ENCODE measurements at places on chromosomes 11 and 22.

DNA sequence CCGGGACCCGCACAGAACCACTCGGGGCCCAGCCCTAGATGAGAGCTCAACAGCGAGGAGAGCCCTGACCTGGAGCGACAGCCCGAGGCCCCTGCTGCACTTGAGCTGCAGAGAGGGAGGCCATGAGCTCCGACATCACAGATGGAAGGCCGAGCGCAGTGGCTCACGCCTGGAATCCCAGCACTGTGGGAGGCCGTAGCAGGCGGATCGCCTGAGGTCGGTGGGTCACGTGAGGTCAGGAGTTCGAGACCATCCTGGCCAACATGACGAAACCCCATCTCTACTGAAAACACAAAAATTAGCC is 13.8 kb upstream of the BRSK2 start:
- DNase-seq: no peak

DNA sequence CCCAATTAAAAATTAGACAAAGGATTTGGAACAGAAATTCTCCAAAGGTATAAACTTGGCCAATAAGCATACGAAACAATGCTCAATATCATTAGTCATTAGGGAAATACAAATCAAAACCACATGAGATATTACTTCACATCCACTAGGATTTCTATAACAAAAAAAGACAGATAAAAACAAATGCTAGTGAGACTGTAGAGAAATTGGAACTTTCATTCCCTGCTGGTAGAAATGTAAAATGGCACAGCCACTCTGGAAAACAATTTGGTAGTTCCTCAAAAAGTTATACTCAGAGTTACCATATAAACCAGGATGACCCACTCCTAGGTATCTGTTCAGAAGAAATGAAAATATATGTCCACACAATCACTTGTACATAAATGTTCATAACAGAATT is 71.6 kb downstream of the RPL27A start:
- no peak for DNase-seq

GRCh38 chr22:48841881-48842582 is 985.6 kb downstream of the BRD1 start:
- peak; percentile 24 for DNase-seq

DNA sequence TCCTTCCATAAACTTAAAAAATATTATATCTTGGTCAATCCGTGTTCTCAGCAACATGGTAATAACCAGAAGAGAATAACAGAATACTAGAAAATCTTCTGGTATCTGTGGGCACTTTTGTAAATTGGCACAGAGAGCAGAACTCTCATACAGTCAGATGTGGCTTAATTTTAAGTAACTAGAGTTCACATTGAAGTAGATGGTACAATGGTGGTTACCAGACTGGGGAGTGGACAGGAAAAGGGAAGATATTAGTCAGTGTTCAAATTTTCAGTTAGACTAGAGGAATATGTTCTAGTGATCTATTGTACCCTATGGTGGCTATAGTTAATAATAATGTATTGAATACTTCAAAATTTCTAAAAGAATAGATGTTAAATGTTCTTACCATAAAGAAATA is 6.9 kb downstream of the OR52H1 start:
- no peak for DNase-seq

DNA sequence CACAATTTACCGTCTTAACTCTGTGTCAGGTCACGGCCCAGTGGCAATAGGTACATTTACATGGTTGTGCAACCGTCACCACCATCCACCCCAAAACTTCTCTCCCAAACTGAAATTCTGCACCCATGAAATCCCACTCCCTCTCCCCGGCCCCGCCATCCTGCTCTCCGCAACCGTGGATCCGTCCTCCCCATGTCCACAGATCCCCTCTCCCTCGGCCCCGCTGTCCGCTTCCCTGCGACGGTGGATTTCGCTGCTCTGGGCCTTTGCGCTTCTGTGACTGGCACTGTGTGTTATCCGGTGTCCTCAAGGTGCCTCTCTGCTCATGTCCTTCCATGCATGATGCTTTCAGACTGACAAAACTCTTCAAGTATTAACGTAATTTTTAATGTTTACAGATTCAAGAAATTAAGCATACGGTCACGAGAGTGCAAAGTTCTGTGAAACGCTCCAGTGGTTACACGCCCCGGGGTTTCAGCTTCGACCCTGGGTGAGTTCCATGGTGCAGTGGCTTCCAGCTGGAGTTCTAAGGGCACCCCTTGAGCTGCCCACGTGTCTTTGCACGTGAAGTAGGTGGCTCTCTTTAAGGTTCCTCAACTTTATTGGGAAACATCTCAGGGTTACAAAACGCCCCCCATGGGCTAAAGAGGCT is 76.4 kb downstream of the KCNQ1 start:
- no peak for DNase-seq

- peak; percentile 98 for DNase-seq
These were observed at the start of gene CEP164 for GRCh38 chr11:117327567-117328374. CEP164 (plus strand) TSS chr11:117327854; CDS start chr11:117338587, 10,733 bp downstream.

DNA sequence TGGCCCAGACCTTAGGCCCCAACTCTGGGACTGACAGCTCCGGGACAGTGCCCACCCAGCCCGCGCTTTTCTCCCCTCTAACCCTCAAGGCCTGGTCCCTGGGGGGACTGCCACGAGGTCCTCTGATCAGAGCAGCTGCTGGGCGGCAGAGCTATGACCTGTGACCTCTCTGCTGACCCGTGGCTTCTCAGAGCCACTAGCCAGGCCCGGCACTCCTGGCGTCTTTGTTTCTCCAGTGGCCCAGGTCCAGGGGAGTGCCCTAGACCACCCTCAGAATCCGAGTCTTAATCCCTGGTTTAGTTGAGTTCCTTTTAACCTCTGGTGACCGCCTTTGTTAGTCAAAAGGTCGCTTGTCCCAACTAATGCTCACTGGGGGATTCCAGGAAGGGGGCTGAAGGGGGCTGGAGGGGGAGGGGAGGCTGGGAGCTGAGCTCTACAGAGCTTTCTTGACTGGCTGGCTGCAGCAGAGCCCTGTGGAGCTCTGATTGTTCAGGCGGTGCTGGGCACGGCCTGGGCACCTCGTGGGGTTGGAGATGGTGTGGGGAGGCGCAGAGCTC is 1.2 kb downstream of the FBLN1 start:
- DNase-seq: no peak

DNA sequence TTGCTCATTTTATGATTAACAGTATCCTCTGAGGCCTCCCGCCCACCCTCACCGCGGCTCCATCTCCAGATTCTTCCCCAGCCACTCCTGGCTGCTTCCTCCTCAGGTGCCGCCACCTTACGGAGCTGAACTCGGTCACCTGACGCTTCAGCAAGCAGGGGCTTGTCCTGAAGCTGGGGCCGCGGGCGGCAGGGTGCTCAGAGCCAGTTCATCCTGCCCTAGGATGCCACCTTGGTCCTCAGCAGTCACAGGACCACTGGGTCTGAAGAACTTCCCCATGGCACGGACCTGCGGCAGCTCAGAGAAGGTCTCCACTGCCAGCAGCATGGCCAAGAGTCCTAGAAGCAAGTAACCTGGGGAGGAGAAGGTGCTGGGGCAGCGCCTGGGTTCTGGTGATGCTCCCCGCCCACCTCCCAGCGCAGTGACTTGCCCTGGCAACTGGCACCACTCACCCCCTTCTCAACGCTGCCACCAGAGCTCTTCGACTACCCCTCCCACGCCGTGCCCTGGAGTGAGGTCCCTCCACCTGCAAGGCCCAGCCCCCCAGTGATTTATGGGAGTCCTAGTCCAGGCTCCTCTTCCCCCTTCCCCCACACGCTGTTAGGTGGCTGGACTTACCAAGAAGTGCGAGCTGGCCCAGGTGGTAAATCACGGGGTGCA is 2.6 kb downstream of the KCNK7 start:
- DNase-seq: no peak

GRCh38 chr11:112002491-112003216 is 22.6 kb upstream of the DLAT start:
- no peak for DNase-seq

- DNase-seq: peak; percentile 61
These were observed 4.5 kb downstream of the MYEOV start for GRCh38 chr11:69298267-69299022.

DNA sequence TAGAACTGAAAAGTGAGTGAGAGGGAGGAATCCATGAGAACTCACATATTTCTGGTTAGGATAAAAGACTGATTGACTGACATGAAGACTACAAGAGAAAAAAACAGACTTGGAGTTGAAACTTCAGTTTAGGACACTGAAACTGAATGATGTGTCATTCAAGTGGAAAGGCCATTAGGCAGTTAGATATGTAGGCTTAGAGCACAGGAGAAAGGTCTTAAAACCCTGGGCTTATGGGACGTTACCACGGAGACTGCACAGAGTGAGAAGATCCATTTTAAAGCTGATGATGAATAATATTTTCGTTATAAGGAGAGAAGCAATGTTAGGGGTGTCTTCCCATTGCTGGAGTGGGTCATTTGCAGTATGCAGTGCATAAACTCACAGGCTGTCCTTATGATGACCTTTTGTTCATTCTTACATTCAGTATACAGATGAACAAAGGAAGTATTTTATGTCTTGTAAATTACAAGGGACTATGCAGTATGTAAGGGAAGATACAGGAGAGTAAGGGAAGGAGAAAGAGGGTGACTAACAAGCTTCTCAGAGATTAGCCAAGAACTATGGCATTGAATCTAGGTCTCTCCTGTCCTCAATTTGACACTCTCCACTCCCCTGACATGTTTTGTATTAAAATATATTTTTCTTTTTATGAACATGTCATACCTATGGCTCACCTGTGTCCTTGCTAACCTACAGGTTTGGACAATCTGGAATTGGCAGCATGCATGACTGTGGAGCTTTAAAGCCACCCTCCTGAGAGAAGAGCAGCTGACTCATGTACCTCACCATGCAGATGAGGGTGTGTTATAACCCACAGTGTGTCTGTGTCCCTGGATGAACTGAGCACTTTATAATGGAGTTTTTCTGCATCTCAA is 63.7 kb downstream of the MAML2 start:
- DNase-seq: no peak

- no peak for DNase-seq
These were observed 68.3 kb downstream of the CCDC83 start for GRCh38 chr11:85923455-85923854.

DNA sequence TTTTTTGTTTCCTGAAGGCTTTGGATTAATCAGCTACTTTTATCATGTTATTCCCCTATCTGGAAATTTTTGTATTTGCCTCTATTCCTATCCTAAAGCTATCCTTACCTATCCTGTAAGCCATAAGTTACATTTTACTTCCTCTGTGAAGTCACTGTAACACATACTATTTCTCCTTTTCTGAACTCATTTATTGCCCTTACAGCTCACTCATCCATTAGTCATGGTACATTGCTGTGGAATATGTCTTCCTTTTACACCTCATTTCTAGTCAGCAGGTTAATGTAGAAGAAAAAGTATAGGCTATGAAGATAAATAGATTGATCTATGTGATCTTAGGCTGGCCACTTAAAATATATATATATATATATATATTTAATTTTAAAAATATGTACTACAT is 28.0 kb downstream of the SWAP70 start:
- peak; percentile 53 for DNase-seq

DNA sequence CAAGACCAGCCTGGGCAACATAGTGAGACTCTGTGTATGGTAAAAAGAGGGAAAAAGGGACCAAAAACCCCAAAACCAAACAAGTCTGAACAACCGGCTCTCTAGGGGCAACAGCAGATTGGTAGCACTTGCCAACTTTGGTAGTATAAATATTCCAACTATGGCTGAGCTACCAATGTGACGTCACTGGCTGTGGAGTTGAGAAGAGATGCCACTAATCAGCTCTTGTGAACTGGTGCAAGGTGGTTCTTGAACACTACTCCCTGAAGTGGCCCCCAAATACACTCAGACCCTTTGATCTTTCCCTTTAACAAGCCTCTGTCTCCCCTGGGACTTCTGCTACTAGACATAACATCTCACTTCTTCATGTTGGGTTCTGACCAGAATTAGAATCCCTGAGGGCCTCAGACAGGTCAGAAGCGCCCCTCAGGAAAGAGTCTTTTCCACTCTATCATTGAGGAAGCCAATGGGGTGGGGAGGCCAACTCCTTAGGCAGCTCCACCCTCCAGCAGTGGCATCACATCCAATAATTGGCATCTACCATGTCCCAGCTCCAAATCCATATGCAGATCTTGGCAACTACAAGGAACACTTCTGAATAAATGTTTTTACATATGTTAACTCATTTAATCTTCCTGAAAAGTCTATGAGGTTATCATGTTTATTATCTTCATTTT is 49.2 kb downstream of the RPL27A start:
- DNase-seq: peak; percentile 38

DNA sequence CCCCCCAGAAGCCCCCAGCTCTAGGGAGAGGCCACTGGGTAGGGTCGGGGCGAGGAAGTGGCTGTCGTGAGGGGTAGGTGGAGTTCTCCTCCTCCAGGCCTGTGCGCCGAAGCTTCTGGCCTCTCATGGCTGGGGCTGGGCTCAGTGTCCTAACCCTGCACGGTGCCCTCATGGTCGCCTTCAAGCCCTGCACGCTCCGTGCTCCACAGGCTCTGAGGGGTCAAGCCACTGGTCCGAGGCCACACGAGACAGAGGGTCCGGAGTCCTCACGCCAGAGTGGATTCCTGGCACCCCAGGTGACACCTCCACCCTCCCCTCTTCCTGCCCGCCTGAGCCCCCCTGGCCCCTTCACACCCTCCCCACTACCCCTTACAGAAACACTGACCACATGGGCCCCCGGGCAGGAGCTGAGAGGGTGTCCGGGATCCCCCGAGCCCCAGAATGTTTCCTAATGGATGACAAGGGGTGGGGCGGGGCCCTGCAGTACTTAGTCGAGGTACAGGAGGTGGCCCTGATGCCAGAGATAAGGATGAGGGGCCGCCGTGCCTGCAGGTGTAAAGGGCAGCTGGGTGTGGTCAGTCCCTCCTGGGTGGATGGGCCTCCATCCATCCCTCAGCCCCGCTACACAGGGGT is 997 bp upstream of the CDHR5 start:
- DNase-seq: no peak

- DNase-seq: no peak
These were observed 16.0 kb downstream of the STARD10 start for GRCh38 chr11:72777755-72778278.

DNA sequence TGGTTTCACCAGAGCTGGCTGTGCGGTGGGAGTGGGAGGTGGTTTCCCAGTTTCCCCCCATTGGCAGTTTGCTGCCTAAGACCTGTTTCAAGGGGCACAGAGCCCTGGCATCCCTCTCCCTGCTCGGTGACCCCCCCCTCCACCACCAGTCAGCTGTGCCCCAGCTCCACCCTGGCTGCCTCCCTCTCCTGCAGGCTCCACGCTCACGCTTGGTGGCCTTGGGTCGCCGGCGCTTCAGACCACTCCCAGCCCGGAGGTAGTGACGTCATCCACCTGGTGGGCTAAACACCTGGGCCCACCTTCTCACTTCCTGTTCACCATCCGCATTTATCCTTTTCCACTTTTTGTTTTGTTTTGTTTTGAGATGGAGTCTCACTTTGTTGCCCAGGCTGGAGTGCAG is 7.8 kb downstream of the GAL start:
- DNase-seq: no peak

DNA sequence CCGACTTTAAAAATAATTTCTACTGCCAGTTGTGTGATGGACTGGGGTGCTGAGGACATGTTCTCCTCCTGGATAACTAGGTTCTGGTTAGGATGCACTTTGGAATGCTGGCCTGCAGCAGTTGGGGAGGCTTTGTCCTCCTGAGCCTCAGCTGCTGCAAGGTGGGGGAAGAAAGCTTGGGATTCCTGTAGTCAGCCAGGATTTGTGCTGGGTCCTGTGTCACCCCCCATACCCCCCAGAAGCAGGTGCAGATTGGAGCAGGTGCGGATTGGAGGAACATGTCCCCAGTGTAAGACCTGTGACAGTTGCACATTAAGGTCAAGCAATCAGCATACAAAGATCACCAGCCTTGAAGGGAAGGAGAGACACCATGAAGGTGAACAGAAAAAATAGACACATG is 51.1 kb downstream of the MED15 start:
- DNase-seq: no peak

Data from NAMALWA (cell line).